Naive thymus-derived CD8-positive, alpha-beta T cell (primary cell): ENCODE measurements at places on chromosomes 5 and 9.

GRCh38 chr5:149745-150485 is 41.4 kb upstream of the LRRC14B start:
- no peak for DNase-seq

- DNase-seq: no peak
Measured at GRCh38 chr5:75367401-75367800, 30.4 kb downstream of the HMGCR start.

DNA sequence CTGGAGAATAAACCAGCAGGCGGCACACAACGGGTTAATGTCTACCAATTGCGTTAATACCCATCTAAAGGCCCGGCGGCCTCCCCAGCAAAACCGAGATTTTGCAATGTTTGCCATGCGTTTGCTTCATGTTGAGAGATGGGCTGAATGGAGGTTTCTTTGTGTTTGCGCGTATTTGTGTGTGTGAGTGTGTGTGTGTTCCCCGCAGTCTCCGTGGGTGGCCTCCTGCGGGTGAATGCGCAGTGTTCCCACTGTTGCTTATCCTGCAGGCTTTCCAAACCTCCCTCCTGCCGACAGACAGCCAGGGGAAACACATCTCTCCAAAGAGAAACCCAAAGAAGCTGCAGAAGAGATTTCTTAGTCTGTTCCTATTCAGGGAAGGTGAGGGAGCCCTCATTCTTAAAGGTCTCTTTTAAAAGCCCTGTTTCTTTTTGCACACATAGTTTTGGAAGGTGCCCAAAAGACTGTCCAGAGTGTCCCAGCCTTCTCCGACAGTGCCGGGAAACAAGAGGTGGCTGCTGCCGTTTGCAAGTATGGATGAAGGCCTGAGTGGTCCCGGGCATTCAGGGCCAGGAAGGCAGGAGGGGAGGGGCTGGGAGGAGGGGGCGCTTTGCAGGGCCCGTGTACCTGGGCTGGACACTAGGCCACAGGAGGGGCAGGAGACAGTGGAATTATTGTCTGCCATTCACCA is 103.8 kb upstream of the ERCC6L2 start:
- DNase-seq: no peak

DNA sequence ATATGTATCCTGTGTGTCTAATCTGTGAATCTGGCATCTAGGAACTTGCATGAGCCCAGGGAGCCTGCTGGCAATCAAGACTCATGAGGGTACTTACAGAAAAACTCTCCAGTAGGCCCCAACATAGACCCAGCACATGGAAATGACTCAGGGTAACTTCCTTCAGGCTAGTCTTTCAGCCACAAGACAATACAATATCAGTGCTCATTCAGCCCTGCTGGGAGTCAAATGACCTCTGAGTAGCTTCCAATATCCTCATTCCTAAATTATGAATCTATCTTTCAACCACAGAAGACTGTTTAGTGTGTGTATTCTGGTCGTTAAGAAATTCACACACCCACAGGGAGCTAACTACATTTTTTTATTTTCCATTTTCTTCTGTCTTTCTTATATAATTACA is 1273.0 kb downstream of the EFNA5 start:
- no peak for DNase-seq

- DNase-seq: no peak
Measured at GRCh38 chr5:147921136-147921535, 14.8 kb upstream of the C5orf46 start.

GRCh38 chr5:174376056-174376455 is 330.6 kb downstream of the NSG2 start:
- no peak for DNase-seq
